Hepatocyte (in vitro differentiated cells): ENCODE measurements at places on chromosomes 6 and 20.

- DNase-seq = no peak
Observed at GRCh38 chr6:68994521-68994920, 359.4 kb downstream of the ADGRB3 start.

DNA sequence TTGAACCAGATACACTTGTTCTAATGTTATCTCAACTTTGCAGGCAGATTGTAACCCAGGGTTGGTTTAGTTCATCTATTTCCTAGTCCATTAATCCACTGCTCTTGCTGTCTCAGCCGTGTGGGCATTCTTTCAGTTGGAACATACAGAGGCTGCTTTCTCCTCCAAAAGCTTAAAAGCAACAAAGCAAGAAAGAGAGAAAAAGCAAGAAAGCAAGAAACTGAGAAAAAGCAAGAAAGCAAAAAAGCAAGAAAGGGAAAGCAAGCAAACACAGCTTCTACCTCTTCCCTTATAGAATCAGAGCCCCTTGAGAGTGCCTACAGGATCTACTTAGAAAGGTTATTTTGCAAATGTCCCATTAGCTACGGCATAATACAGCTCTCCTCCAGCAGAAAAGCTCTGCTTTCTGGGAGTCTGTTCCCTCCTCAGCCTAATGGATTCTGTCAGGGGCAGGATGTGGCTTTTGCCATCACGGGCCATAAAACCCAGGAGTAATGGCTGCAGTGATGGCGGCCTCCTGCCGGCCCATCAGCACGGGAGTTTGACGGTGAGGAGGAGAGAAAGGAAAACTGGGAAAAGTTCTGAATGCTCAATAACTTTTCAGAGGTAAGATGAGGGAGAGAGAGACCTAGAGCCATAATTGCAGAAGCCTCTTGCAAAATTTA is 156.8 kb upstream of the JARID2 start:
- DNase-seq = no peak

- DNase-seq = no peak
Observed at GRCh38 chr6:25880601-25881000, 6.6 kb upstream of the SLC17A3 start.

DNA sequence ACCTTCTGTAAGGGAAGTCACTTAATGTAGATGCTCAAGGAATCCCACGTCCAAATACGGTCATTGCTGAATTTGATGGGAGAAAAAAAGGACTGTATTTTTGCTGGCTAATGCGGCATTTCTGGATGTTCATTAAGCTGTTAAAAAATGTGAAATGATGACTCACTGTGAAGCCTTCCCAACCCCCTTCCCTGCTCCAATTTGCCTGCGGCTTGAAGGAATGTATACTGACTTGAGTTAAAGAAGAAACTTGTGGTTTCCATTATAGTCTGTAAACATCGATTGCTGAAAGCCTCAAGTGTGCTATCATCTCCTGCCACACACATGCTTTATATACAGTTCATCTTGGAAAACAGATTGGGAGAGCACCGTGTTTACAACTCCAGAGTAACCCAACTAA is 249.1 kb upstream of the JAG1 start:
- DNase-seq = peak; percentile 71

GRCh38 chr20:4848041-4848440 is 126.3 kb downstream of the PRND start:
- DNase-seq = no peak

- no peak for DNase-seq
Observed at GRCh38 chr20:62158088-62158400, 14.5 kb downstream of the SS18L1 start.

- DNase-seq = no peak
Observed at GRCh38 chr6:113809826-113810225, 47.3 kb upstream of the MARCKS start.

GRCh38 chr6:13478525-13478966 is 8.9 kb downstream of the GFOD1 start:
- no peak for DNase-seq

DNA sequence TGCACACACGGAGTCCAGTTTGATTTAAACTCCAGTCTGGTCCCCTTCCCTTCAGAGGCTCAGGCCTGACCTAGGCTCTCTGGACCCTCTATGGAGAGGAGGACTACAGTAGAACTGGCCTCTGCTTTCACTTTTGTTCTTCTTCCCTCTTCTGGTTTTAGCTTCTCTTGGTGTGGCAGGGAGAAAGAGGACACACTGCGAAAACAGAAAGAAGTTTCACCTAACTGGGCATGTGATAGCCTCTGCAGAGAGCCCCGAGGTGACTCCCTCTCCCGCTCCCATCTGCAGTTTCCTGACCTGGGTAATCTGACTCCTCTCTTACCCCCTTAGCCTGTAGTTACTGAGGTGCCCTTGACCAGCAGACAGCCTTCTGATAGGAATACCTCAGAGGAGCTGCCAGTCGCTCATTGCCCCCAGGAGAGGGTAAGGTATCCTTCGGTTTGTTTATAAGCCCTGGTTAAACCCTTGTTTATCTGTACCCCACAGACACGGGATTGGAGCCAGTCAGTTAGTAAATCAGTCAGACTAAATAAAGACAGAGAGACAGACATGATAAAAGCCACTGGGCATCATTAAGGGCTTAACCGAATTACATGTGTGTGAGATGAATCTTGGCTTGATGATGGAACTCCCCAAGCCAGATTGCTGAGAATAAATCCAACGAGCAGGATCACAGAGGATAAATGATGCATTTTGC is 12.0 kb upstream of the DTNBP1 start:
- no peak for DNase-seq

GRCh38 chr20:58019027-58019849 is 209.2 kb downstream of the ANKRD60 start:
- no peak for DNase-seq

DNA sequence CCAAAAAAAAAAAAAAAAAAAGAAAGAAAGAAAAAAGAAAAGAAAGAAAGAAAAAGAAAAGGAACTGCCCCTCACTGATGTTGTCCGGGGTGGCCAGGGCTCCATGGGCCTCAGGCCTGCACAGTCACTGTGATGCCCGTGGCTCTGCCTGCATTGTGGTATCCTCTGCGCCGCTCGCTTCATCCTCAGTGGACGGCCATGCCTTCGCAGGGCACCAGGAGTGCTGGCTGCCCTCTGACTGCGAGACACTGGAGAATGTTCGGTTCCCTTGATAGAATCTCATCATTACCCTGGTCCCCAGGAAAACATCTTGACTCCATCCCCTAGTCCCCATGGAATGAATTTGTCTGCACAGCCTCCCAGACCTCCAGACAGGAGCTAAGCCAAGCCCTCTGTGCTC is 61.7 kb downstream of the TMEM242 start:
- DNase-seq = no peak

GRCh38 chr20:63132715-63133471 is 83.0 kb downstream of the YTHDF1 start:
- no peak for DNase-seq

DNA sequence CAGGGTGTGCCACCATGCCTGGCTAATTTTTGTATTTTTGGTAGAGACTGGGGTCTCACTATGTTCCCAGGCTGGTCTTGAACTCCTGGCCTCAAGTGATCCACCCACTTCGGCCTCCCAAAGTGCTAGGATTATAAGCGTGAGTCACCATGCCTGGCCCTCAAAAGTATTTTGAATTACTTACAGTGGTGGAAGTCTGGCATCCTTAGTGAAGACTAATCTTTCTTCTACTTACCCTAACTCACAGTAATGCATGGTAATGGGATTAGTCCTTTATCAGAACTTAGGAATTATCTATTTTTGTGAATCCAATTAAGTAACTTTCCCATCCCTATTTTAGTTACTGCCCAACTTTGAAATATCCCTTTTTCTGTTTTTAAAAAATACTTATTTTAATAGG is 3.9 kb downstream of the RWDD1 start:
- DNase-seq = no peak
